ENCODE measurements at places on chromosomes 4 and X. TPM values are rescaled to one million over a fixed set of nuclear protein-coding genes. Genes with fewer than 3 reads are reported as not detected.

GRCh38 chr4:19880206-19880605, 371.5 kb upstream of the SLIT2 start:
- no peaks in the 10 kb centered on the region for H3K27me3 ChIP-seq
- H3K27ac ChIP-seq: no peak overlapping the region
- no peak for DNase-seq
- no peaks in the 10 kb centered on the region for H3K36me3 ChIP-seq
- H3K4me3 ChIP-seq: no peak overlapping the region
- H3K4me1 ChIP-seq: no peaks in the 10 kb centered on the region

DNA sequence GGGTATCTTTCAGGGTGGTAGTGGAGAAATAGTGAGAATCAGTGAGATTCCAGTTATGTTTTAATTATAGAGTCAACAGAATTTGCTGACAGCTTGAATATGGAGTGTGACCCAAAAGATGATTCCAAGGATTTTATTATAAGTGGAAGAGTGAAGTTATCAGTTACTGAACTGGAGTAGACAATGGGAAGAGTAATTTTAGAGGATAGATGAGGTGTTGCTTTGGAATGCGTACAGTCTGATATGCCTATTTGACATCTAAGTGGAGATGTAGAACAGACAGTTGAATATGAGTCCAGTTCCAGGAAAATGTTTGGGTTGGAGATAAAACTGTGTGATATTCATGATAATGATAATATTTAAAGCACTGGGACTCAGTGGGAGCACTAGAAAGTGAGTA, 174.2 kb downstream of the MAPK10 start:
- no peak for DNase-seq
- H3K4me3 ChIP-seq: no peak overlapping the region
- peaks cover 8% of the 10 kb centered on the region for H3K36me3 ChIP-seq
- H3K27ac ChIP-seq: no peak overlapping the region

- H3K4me1 ChIP-seq: no peaks in the 10 kb centered on the region
- H3K27ac ChIP-seq: no peak overlapping the region
- no peak for DNase-seq
- no peaks in the 10 kb centered on the region for H3K36me3 ChIP-seq
- no peak overlapping the region for H3K4me3 ChIP-seq
These were observed 417.9 kb downstream of the PDGFC start for GRCh38 chr4:156553659-156554058.

- peaks cover 7% of the 10 kb centered on the region for H3K36me3 ChIP-seq
- no peak for DNase-seq
- peaks cover 24% of the 10 kb centered on the region for H3K27me3 ChIP-seq
- H3K27ac ChIP-seq: no peak overlapping the region
These were observed 13.4 kb upstream of the DHRSX start for GRCh38 chrX:2514131-2514530.

DNA sequence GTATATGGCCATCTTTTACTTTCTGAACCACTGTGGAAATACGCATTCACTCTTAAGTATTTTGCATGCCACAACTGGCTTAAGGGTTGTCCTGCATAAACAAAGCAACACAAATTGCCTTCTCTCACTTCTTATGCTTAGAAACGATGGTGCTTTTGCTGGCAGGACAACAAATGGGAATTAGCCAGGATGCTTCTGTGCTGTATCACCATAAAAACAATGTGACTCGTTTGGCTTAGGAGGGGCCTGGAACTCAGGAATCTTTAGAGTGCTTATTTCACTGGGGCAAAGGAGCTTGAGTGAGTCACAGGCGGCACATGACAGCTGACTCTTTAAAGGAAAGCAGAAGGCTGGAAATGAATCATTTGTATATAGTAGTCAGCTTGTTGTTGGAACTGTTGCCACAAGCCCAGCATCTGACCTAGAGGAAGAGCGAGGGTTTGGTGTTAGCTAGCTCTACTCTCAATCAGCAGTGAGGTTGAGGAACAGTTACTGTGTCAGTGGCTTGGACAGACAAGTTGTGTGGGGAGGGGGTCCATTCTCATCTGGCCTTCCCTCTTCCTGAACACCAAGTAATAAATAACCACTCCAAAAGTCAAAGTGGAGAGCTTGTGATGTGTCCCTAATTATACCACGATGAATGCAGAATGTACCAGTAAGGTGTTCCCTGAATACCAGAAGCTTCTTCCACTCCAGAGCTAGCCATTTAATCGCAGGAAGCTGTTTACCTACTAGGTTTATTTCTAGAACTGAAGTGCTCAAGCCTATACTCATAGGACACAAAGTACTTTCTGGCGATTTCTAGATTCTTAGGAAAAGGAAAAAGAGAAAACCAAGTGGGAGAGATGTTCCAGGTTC, 293.1 kb downstream of the CAMK2D start:
- peak overlapping the region; percentile 73 for H3K27ac ChIP-seq
- DNase-seq: peak; percentile 98
- H3K36me3 ChIP-seq: peaks cover 17% of the 10 kb centered on the region
- H3K27me3 ChIP-seq: no peaks in the 10 kb centered on the region
- peaks cover 37% of the 10 kb centered on the region for H3K4me1 ChIP-seq

- peaks cover 29% of the 10 kb centered on the region for H3K36me3 ChIP-seq
- no peak for DNase-seq
- no peak overlapping the region for H3K27ac ChIP-seq
- H3K27me3 ChIP-seq: no peaks in the 10 kb centered on the region
- H3K4me1 ChIP-seq: peaks cover 24% of the 10 kb centered on the region
These were observed 124.4 kb downstream of the KDM6A start for GRCh38 chrX:44997282-44997812.

GRCh38 chr4:18882468-18882867, 860.9 kb upstream of the LCORL start:
- peak; percentile 42 for DNase-seq
- H3K36me3 ChIP-seq: no peaks in the 10 kb centered on the region
- H3K27ac ChIP-seq: peak overlapping the region; percentile 86
- H3K4me3 ChIP-seq: peak overlapping the region; percentile 3
- no peaks in the 10 kb centered on the region for H3K27me3 ChIP-seq

- H3K36me3 ChIP-seq: no peaks in the 10 kb centered on the region
- H3K27me3 ChIP-seq: no peaks in the 10 kb centered on the region
- no peak overlapping the region for H3K4me3 ChIP-seq
- DNase-seq: peak; percentile 17
These were observed 1651.9 kb downstream of the C4orf33 start for GRCh38 chr4:130747842-130748241.

GRCh38 chr4:124804584-124804983, 92.1 kb upstream of the ANKRD50 start:
- DNase-seq: no peak
- no peaks in the 10 kb centered on the region for H3K4me1 ChIP-seq
- H3K27ac ChIP-seq: no peak overlapping the region
- H3K27me3 ChIP-seq: no peaks in the 10 kb centered on the region
- no peaks in the 10 kb centered on the region for H3K36me3 ChIP-seq
- no peak overlapping the region for H3K4me3 ChIP-seq

- H3K27ac ChIP-seq: no peak overlapping the region
- H3K36me3 ChIP-seq: no peaks in the 10 kb centered on the region
- peaks cover 11% of the 10 kb centered on the region for H3K4me1 ChIP-seq
- DNase-seq: peak; percentile 22
These were observed 586.0 kb upstream of the AADAT start for GRCh38 chr4:170675568-170676262.

DNA sequence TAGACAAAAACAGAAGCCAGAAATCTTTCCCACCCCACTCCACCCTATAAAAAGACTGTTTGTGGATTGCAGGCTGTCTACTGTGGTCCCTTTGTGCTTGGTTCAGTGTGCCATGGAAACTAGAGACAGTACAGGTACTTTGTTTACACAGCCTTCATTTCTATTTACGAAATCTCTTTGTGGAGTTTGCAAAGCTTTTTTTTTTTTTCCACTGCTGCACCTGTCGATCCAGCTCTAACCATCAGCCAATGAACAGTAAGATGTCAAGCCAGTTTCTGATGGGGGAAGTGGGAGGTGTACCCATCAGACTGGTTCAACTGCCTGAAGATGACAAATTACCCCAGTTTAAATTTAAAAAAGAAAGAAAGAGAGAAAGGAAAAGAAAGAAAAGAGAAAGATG, 20.2 kb upstream of the LRBA start:
- H3K27ac ChIP-seq: no peak overlapping the region
- H3K4me3 ChIP-seq: no peak overlapping the region
- peaks cover 6% of the 10 kb centered on the region for H3K4me1 ChIP-seq
- no peaks in the 10 kb centered on the region for H3K27me3 ChIP-seq
- DNase-seq: no peak

DNA sequence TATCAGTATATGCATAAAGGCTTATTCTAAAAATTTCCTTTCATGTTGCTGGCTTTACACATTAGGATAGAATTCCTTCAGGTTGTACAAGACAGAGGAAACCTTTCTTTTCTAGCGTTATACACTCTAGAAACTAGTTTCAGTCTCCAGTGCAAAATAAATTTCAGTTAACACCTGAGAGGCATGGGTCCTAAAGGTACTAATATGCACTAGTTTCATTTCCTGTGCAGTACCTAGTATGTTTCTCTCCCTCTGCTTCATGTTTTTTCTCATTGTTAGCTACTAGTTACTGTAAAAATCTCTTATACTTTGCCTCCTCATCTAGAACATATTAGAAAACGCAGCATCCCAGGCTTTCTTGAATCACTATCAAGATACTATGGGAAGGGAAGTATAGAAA, 54.0 kb downstream of the SNX25 start:
- no peak for DNase-seq
- H3K4me3 ChIP-seq: no peak overlapping the region
- H3K4me1 ChIP-seq: peaks cover 5% of the 10 kb centered on the region
- H3K36me3 ChIP-seq: peaks cover 4% of the 10 kb centered on the region

DNA sequence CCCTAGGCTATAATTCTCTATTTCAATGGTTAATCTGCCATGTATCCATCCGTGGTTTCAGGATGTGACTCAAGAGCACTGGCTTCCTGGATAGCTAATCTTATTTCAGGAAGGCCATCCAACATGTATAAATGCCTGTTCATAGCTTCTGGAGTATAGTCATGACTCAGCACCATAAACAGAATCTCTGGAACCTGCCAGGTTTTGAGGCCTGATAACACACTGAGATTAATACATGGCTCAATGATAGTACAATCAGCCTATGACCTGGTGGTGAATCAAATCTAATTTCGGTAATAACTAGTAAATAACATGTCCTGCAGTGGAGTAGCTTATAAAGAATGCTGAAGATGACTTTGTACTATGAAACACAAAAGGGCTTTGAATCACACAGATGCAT, 5.7 kb upstream of the IL13RA2 start:
- no peaks in the 10 kb centered on the region for H3K4me1 ChIP-seq
- H3K36me3 ChIP-seq: no peaks in the 10 kb centered on the region
- H3K27me3 ChIP-seq: peaks cover 73% of the 10 kb centered on the region

GRCh38 chr4:101232074-101232776, 115.1 kb downstream of the PPP3CA start:
- H3K27me3 ChIP-seq: no peaks in the 10 kb centered on the region
- peak; percentile 83 for DNase-seq
- H3K36me3 ChIP-seq: peaks cover 4% of the 10 kb centered on the region
- no peak overlapping the region for H3K4me3 ChIP-seq
- peaks cover 37% of the 10 kb centered on the region for H3K4me1 ChIP-seq

DNA sequence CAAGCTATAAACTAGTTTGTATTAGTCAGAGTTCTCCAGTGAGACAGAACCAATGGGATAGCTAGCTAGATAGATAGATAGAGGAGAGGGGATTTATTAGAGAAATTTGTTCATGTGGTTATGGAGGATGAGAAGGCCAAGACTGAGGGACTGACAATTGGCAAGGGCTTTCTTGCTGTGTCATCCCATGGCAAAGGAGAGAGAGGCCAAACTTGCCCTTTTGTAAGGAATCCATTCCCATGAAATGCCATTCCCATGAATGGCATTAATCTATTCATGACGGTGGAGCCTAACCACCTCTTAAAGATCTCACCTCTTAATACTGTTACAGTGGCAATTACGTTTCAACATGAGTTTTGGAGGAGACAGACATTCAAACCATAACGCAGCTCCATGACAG, 58.1 kb downstream of the LINC00632 start:
- H3K27me3 ChIP-seq: no peaks in the 10 kb centered on the region
- H3K27ac ChIP-seq: no peak overlapping the region
- H3K4me1 ChIP-seq: no peaks in the 10 kb centered on the region
- no peaks in the 10 kb centered on the region for H3K36me3 ChIP-seq
- no peak for DNase-seq
- H3K4me3 ChIP-seq: no peak overlapping the region

GRCh38 chrX:9267415-9267814, 197.4 kb upstream of the TBL1X start:
- no peak overlapping the region for H3K4me3 ChIP-seq
- peak; percentile 61 for DNase-seq
- H3K36me3 ChIP-seq: no peaks in the 10 kb centered on the region

DNA sequence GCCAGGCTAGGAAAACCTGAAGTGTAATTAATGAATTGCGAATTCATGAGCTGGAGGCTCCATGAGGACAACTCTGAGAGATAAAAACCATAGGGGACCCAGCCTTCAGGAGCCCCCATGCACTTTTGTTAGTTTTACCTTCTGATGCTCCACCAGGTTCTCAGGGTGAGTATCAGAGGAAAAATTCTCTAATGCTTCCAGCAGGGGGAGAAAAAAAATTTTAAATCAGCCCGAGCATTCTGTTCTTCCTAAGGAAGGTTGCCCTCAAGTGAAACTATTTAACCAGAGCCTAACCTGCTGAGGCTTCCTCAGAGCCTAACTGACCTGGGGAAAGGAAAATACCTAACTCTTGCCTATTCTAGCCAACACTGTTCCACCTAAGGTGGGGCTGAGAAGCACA, 552.6 kb downstream of the PPARGC1A start:
- no peak overlapping the region for H3K27ac ChIP-seq
- H3K27me3 ChIP-seq: no peaks in the 10 kb centered on the region
- peaks cover 18% of the 10 kb centered on the region for H3K4me1 ChIP-seq
- no peaks in the 10 kb centered on the region for H3K36me3 ChIP-seq

- H3K27ac ChIP-seq: no peak overlapping the region
- no peak overlapping the region for H3K4me3 ChIP-seq
- H3K36me3 ChIP-seq: no peaks in the 10 kb centered on the region
- no peaks in the 10 kb centered on the region for H3K4me1 ChIP-seq
- H3K27me3 ChIP-seq: no peaks in the 10 kb centered on the region
These were observed 407.6 kb upstream of the BOD1L1 start for GRCh38 chr4:14035076-14035475.

The RCHY1 gene
- total RNA-seq: 29.1 TPM

The DGKK gene
- not detected for total RNA-seq

The STATH gene
- not detected for total RNA-seq

The TBX22 gene
- not detected for total RNA-seq

The UGT2B11 gene
- not detected for total RNA-seq

The RXFP1 gene
- total RNA-seq: 4.7 TPM

The CXorf65 gene
- not detected for total RNA-seq

The ARMCX2 gene
- not detected for total RNA-seq

The F11 gene
- total RNA-seq: not detected
